ENCODE measurements at places on chromosomes 12 and 14.

- no peak for DNase-seq
These were observed 3.5 kb downstream of the ELK3 start for GRCh38 chr12:96197503-96198272.

DNA sequence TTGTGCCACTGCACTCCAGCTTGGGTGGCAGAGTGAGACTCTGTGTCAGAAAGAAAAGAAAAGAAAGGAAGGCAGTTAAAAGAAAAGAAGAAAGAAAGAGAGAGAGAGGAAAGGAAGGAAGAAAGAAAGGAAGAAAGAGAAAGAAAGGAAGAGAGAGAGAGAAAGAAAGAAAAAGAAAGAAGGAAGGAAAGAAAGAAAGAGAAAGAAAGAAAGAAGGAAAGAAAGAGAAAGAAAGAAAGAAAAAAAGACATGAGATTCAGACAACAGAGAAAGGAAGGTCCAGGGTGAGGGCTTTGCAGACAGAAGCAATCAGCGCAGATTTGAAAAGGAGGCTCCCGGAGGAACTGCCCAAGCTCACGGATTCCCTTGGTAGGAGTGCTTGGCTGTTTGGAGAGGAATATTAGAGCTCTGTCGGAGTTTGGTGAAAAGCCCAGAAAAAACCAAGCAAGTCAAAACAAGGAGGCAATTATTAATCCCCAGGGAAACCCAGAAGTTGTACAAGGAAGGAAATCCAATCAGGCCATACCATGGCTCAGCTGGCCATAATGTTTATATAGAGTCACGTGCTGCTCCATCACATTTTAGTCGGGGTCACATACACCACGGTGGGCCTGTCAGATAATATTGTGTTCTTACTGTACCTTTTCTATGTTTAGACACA, 11.6 kb upstream of the CCDC85C start:
- no peak for DNase-seq

DNA sequence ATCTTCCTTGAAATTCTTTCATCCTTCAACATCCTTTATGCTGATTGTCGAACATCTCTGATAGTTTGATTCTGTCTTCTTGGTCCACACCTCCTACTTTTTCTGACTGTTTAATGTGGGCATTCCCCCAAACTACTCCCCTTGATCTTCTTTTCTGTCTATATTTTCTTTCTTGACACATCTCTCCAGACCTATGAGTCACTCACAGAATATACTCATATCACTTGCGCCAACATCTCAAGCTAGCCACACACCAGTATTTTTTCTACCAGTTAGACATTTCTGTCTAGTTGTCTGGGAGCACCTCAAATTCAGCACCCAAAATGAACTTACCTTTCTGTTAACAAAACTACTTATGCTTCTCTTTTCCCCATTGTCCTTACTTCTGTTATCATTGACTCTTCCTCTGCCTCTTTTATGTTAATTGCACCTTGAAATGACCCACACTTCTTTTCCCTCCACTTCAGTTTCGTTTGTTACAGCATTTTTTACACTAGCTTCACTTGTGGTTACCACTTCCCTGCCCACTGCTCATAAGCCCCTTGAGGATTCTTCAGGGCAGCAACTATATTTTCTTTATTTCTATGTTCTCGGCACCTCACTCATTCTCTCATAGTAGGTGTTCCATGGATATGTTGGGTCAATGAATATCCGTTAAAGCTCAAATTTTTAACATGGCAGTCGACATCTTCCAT, 33.5 kb downstream of the TSHR start:
- DNase-seq: no peak

DNA sequence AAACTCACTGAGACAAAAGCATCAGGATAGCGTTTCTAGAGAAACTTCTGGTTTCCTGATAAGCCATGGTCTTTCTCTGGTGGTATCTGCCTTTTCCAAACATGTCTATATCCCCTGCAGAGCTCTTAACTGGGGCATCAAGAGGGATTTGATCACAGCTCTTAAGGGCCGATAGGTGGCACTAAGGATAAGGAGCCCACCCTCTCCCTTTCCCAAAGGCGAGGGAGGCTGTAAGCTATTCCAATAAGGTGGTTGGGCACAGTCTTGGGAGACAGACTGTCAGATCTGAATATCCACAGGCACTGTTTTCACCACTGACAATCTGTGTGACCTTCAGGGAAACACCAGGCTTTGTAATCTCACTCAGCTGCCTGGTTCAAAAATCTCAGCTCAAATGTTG, 206.0 kb downstream of the ADGRD1 start:
- DNase-seq: no peak

DNA sequence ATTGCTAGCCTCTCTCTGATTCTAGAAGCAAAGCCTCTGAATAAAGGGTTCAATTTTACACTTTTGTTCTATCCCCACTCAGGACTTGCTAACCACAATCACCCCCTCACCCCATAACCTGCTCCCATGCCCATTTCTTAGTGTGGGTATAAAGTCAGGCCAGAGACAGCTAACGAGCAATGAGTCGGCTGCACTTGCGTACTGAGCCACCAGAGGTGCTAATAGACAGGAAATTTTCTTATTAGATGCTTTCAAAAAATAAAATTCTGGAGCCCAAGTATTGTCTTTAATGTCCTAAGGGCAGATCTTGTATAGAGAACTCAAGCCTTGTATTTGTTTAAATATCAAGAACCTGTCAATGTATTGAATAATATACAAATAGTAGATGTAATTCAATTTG, 256.9 kb downstream of the SYT1 start:
- no peak for DNase-seq

DNA sequence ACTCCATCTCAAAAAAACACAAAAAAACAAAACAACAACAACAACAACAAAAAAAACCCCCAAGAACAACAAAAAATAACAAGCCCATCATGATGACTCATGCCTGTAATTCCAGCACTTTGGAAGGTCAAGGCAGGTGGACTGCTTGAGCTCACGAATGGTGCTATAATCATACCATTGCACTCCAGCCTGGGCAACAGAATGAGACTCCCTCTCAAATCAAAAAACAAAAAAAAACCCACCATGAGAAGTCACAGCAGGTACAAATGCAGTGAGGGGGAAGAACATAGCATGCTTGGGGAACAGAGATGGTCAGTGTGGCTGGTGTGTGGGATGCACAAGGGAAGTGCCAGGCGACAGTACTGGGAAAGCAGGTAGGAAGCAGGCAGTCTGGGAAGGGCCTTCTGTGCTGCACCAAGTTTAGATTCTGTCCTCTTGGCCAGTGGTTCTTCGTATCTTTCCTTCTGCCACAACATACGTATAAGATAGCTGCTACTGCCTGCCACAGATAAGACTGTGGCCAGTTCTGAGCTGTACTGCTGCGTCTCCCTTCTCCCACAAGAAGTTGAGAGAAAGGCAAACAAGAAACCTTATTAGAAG, 28.0 kb downstream of the ATG14 start:
- no peak for DNase-seq

GRCh38 chr14:20400589-20400964, 12.7 kb downstream of the TEP1 start:
- DNase-seq: no peak

DNA sequence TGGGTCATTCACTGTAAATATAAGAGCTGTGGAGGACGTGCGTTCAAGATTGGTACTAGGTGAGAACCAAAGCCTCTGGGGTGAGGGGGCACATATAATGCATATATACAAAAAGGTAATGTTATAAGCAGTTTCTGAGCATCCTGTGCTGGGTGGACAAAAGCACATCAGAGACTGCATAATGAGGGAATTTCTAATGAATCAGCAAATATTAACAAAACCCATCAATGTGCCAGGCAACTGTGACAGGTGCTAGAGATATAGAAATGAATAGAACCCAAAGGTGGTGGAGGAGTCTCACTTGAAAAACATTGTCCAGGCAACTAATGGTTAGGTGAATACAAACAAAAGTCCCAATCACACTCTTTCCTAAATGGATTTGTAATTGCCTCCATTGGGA, 74.7 kb downstream of the GPR65 start:
- DNase-seq: no peak

DNA sequence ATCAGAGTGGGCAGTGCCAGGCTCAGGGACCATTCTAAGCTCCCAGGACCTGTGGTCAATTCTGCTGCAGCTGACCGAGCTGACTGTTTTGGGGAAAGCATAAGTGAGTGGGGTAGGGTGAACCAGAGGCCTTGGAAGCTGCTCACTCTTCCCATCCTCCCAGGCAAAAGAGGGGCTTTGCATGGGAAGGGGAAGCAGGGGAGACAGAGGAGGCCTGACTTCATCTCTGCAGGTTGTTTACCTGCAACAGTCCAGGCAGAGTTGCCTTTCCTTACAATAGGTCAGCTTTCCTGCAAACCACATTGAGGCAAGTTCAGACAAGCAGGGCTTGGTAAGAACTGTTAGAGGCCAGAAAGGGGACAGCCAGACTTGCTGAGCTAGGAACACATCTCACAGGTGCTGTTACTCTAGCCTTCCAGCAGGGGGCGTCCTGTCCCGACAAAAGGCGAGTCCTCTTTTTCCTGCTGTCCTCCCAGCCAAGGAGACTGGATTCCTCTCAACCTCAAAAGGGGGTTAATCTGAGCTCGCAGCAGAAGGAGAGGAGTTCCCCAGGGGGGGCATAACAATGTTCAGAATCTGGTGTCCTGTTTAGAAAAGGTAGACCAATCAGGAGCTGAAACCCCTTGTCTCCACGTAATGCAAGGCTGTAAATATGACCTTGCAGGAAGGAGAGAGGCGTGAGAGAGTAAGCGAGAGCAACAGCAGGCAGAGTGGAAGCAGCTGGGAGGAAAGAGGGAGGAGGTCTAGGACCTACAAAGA, 4.3 kb upstream of the DHRS2 start:
- peak; percentile 38 for DNase-seq

DNA sequence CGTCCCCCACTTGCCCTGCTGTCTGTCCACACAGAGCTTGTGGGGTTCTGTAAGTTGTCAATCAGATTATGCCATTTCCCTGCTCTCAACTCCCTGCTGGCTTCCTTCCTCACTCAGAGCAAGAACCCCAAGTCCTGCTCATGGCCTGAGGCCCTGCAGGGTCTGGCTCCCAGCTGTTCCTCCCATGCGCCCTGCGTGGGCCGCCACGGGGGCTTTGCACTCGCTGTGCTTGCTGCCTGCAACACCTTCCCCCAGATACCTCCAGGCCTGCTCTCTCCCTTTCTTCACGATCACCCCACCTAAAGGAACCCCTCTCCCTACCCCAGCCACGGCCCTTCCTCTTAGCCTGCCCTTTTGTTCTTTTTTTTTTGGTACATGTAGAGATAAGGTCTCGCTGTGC, 234.6 kb downstream of the AACS start:
- no peak for DNase-seq

DNA sequence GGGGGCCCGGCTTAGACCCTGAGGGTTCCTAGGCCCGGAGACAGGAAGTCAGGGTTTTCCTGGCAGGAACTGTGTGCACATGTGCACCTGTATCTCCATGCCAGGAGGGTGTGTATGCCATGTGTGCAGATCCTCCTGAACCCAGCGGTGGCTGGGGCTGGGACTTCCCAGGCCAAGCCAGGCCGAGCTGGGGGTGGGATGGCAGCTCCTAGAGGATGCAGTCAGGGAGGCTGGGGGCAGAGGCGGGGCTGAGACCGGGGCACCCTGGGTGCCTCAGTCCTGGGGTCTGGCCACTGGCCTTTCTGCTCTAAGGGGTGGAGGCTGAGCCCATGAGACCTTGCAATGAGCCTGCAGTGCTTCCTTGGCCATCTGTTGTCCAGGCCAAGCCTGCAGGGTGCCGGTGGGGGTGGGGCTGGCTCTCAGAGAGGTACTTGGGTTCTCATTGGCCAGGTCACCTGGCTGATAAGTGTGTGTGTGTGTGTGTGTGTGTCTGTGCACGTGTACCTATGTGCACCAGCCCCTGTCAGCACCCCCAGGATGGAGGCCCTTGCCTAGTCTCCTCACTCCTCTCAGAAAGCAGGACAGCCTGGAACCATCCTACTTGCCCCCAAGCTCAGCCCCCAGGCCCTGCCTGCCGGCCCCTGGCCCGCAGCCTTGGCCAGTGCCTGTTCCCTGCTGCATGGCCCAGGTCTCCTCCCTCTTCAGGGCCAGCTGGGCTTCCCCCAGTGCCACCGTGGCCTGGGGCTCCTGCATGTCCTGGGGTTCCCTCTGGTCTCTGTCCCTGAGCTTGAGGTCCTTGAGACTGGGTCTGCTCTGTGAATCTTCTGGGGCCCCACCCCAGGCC, 10.6 kb upstream of the TNFAIP2 start:
- no peak for DNase-seq

DNA sequence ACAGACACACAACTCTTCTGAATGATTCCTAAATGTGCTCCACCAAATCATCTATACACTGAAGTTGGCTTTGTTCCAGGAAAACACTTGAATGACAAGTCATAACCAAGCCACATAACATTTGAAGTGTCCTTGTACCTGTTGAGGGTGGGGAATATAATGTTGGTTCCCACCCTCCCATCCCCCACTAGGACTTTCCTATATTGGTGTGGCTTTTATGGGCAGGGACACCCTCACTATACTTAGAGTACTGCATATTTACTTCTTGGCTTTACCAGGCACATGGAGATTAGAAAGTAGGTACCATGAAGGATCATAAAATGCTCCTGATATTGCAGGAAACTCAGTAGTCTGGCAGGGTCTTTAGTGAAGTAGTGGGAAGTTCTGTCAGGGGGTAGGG, 9.7 kb upstream of the BHLHE41 start:
- DNase-seq: no peak

Data from stimulated activated CD4-positive, alpha-beta T cell treated with anti-CD3 and anti-CD28 coated beads, TNF-alpha, amount 100 ng/mL, for 1 hour (primary cell).